CD8-positive, alpha-beta memory T cell (primary cell): ENCODE measurements at places on chromosomes 1 and 21.

DNA sequence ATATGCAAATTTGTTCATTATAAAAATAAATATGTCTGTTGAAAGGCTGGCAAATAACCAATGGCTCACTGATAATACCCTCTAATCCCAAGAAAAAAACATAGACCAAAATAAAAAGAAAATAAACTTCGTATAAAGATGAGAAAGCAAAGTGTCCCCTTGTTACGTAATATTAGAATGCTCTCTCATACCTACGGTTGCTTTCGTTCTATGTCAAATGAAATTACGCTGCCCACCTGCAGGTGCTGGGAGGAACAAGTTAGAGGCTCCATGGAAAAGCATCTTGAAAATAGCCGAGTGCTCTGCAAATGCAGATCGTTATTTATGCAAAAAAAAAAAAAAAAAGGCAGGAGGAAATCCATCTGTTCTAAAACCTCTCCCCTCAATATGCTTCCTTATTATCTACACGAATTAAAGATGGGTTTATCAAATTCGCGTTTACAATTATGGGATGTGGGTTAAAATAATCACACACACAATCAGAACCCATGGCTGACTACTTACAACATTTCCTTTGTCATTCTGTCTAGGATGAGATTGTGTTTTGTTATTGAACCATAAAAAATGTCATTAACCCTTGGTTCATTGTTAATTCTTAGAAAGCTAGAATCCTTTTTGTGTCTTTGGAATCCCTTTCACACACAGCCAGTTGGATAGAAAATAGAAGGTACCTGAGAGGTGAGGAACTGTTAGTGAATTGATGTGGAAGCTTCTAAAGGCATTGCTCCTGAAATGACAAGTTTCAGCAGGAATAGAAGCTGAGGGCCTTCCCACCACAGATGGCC lies 268.6 kb downstream of the SETD4 start:
- DNase-seq, result no peak

- DNase-seq, result no peak
Observed at GRCh38 chr1:74357756-74358155, 122.6 kb downstream of the TNNI3K start.

DNA sequence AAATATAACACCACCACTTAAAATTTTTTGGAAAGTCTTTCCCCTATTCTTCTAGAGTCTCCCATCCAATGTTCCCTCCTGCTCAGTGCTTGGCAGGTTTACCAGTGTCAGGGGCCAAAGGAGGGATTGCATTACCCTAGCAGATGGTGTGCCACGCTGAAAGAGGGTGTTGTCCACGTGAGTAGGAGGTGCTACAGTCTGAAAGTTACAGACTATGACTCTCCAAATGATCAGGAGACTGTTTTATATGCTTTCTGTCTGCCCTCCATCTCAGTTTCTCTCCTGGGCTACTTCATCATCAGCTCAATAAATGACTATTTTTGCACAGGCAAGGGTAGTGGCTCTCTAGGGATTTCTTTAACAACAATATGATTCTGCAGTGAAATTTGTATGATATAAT lies 31.3 kb upstream of the ANGPTL7 start:
- DNase-seq, result no peak

- DNase-seq, result no peak
Observed at GRCh38 chr1:225770561-225771248, 6.9 kb upstream of the SRP9 start.
